ENCODE measurements at places on chromosomes 4 and X. TPM values are rescaled to one million over a fixed set of nuclear protein-coding genes. Genes with fewer than 3 reads are reported as not detected.

GRCh38 chrX:40607381-40607780 is 15.8 kb upstream of the MPC1L start:
- DNase-seq: no peak

DNA sequence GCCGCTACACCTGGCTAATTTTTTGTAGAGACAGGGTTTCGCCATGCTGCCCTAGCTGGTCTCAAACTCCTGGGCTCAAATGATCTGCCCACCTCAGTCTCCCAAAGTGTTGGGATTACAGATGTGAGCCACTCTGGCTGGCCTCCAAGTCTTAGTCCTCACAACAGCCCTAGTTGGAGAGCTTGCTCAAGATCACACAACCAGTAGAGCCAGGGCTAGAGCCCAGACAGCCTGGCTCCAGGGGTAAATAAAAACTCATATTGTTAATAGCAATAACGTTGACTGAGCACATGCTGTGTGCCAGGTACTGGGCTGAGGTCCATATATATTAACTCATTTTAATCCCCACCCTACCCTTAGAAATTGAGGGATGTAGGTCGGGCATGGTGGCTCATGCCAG is 7.3 kb upstream of the JAKMIP1 start:
- no peak for DNase-seq

TSPYL2 gene
- 47.3 TPM for total RNA-seq

- DNase-seq: no peak
Measured at GRCh38 chrX:34147345-34147744, 15.2 kb upstream of the FAM47A start.

CENPVL1 gene
- not detected for total RNA-seq

IL1RAPL2 gene
- total RNA-seq: not detected

- DNase-seq: no peak
Measured at GRCh38 chrX:113297437-113297836, 456.8 kb upstream of the AMOT start.

MTMR8 gene
- 4.2 TPM for total RNA-seq

DNA sequence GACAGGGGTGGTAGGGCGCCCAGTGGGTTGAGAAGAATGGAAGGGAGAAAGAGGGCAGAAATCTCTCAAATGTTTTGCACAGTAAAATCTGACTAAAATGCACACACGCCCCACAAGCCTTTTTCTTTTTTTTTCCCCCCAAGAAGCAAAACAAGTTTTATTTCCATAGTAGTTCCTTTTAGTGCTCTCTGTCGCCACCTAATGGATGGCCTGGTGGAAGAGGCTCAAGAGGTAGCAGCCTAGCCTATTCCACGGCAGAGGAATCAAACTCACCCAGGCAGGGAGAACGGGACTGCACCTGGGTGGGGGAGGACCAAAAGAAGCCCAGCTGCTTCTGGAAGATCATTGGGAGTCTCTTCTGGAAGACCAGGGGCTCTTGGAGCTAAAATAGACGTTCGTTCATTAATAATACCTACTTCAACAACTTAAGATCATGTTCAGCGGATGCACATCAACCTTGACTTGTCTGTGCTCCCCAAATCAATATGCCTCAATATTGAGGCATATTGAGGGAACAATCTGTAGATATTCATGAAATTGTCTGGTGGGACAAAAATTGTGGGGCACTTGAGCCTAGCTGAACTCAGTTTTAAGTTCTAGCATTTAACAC is 31.6 kb upstream of the IRAK1 start:
- no peak for DNase-seq

PDZD11 gene
- total RNA-seq: 12.1 TPM

GRCh38 chr4:107616838-107617389 is 103.1 kb downstream of the PAPSS1 start:
- no peak for DNase-seq

SPANXA1 gene
- not detected for total RNA-seq
